ENCODE measurements at places on chromosomes 3 and 15.
A peak's percentile ranks its signal among the peaks of the same experiment; 100 is the strongest.

GRCh38 chr15:58227706-58228543, 89.7 kb downstream of the AQP9 start:
- DNase-seq = peak; percentile 82

DNA sequence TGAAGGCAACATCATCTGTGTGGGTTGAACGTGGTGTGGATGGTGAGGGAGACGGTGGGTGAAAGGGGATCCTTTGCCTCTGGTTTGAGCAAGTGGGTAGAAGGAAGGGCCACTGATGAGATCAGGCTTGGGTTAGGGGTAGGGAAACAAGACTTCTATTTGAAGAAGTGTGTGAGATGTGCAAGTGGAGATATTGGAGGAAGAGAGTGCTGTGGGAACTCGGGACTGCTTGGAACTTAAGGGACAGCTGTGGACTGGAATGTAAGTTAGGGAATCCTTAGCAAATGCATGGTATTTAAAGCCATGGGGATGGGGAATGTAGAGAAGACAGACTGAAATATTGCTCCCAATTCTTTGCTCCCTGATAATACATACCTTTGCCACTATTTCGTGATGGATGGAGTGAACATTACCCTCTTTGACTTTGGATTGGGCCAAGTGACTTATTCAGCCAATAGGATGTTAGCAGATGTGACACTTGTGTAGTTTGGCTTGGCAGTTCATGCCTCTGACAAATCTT, 30.2 kb upstream of the AMOTL2 start:
- no peak for DNase-seq

DNA sequence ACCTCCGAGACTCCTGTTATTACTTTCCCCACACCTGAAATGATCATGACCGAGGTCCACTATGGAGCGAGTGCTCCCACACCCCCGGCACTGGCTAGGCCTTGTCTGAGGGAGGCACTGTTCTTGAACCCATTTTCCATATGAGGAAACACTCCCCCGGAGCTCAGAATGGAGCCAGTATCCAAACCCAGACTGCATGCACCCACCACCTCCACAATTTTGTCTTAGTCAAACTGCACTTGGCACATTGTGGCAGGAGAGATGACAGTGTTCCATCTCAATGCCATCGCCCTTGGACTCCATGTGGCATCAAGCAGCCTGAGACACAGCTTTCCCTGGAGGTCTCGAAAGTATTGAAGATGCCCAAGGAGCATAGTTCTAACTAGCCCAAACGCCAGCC, 154.1 kb downstream of the NUP210 start:
- DNase-seq = no peak

GRCh38 chr3:82000773-82001172, 239.3 kb upstream of the GBE1 start:
- no peak for DNase-seq

DNA sequence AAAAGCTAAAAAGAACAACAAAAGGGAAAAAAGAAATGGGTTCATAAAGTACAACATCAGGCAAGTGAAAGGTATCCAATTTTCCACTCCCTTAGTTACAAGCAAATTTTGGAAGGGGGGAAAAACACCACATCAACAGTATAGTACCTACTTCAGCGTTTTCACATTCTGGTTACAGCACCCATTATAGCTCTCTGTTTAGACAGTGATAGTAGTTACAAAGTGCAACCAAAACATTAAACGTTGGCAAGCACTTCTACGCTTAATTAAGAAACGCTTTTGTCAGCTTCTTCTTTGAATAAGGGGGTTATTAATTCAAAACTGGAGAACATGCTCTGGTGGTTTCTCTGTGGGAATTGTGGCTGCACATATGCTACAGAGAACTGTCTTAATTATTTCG, 180.2 kb downstream of the VPS13C start:
- no peak for DNase-seq

DNA sequence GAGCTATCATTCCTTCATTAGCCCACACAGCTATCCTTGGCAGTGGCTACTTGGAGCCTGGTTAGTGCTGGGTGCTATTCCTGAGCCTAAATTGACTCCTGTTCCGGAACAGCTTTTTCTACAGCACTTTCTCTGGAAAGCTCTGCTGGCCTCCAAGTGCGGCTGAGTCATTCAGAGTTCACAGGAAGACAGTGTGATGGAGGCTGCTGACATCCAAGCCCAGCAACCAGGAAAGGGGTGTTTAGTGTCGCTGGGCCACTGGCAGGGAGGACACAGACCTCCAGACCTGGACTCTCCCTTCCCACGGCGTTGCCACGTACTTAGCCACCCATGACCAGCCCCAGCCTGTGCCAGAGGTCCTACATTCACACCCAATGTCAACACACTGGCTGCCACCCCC, 28.7 kb downstream of the CACNA2D2 start:
- no peak for DNase-seq

GRCh38 chr3:108131475-108132134, 40.8 kb upstream of the CD47 start:
- no peak for DNase-seq

DNA sequence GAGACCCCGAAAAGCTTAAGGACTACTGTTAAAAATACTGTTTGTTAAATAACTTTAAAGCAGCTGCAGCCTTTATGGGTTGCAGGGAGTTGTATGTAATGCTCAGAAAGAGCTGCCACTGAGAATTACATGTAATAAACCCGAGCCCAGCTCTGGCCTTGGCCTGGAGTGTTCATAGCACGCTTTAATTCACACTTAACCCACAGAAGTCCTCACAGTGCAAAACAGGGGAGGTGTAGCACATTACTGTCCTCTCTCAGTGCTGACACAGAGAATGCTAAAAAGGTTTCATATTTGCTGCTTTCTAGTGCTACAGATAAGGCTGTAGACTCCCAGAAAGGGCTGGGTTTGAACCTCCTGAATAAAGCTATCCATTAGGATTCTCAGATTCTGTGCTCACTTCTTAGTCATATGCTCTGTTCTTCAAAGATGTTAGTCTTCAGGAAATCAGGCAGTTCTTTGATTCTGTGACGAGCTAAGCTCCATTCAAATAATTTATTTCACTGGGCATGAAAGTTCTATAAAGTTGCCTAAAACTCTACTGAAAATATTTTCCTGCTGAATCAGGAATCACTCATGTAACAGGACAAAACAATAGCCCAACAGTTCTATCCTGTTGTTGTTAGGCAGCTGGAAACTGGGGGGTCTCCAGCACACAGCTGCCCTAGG, 108.0 kb downstream of the SENP2 start:
- no peak for DNase-seq

GRCh38 chr3:172877011-172877410, 126.5 kb downstream of the ECT2 start:
- DNase-seq = peak; percentile 16

DNA sequence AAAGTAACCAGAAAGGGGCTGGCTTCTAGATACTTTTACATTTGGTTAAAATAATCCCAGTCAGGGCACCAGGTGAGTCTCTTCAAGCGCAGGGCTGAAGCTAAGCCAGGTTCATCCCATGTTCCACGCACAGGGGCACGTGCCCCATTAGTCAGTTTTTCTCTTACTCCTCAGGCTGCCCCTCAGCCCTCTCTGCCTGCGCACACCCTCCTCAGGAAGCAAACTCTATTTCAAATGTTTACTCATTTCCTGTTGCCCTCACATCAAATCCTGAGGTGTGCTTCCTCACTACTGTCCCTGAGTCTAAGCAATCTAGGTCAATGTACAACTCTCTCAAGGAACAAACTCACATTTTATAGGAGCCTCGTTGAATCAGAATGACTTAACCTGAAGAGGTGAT, 48.5 kb downstream of the THBS1 start:
- peak; percentile 36 for DNase-seq

Measured in NB4 (cell line).